ENCODE measurements at places on chromosomes 2 and 18.

DNA sequence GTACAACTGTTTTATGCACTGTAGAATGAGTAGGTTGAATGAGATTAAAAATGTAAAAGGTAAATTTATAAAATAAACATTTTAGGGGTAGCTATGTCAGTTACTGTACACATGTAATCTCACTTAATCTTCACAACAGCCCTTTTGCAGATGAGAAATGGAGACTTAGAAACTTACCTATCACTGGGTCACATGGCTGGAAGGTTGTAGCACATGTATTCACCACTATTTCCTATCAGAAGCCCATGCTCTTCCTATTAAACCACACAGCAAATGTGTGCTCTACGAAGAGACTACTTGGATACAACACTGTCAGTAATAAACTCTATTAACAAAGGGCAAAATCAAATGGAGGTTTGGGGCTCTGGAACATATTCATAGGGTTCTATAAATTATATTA is 60.5 kb downstream of the VWC2L start:
- DNase-seq: no peak

DNA sequence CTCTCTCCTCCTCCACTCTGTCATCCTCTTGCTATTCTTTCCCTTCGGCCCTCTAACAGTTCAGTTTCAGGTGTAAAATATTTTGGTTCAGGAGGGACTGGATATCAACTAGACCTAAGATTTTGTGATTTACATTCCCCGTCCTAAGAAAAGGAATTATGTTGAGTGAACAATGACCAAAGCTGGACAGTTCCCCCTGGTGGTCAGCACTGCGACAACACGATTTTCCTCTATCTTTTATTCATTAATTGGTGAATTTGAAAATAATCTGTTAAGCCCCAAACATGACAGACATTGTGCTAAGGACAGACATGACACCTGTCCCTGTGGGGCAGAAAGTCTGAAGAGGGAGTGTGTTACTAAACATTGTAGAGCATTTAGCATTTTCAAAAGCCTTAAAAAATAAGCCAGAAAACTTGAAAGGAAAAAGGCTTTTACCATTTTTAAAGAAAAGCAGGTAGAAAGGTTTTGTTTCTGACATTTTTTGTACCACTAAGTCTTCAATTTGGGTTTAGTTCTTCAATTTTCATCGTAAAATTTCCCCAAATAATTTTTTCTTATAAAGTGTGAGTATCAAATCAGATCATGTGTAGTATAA is 28.4 kb upstream of the GTF2A1L start:
- peak; percentile 54 for DNase-seq

DNA sequence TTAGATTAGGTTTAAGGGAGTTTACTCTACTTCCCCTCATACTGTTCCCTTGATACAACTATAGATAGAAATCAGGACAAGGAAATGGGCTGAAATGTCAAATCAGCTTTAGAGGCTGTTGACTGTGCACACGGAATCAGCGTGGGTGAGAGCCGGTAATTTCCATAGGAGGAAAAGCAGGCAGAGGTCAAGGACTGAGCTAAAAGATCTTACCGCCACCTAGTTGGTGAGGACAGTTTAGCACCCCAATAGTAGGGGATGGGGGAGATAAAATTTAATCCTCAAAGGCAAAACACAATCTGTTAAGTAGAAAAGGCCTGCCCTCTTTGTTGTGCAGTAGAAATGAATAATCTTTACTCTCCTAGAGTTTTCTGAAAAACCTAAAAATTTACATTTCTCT is 1154.5 kb upstream of the CHAC2 start:
- no peak for DNase-seq

- no peak for DNase-seq
Observed at GRCh38 chr2:234797566-234798250, 154.1 kb upstream of the SH3BP4 start.

- no peak for DNase-seq
Observed at GRCh38 chr18:74582642-74583041, 15.0 kb upstream of the ZNF407 start.

DNA sequence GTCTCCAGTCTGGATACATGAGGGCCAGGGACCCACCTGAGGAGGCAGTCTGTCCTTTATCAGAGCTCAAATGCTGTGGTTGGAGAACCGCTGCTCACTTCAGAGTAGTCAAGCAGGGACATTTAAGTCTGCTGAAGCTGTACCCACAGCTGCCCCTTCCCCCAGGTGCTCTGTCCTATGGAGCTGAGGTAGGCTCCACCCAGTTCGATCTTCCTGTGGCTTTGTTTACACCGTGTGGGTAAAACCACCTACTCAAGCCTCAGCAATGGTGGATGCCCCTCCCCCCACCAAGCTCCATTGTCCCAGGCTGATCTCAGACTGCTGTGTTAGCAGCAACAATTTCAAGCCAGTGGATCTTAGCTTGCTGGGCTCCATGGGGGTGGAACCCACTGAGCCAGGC is 731.4 kb upstream of the HS6ST1 start:
- no peak for DNase-seq

- no peak for DNase-seq
Observed at GRCh38 chr2:55810622-55811020, 113.0 kb downstream of the EFEMP1 start.

All from Karpas-422 (cell line).